ENCODE measurements at places on chromosomes 5 and 9. TPM values are rescaled to one million over a fixed set of nuclear protein-coding genes. Genes with fewer than 3 reads are reported as not detected.

- no peak overlapping the region for H3K4me3 ChIP-seq
- no peak for DNase-seq
- H3K27ac ChIP-seq: no peak overlapping the region
- H3K36me3 ChIP-seq: no peaks in the 10 kb centered on the region
These were observed 645.7 kb downstream of the PRR16 start for GRCh38 chr5:121109817-121110216.

GRCh38 chr5:87944553-87945285, 323.9 kb downstream of the TMEM161B start:
- H3K4me1 ChIP-seq: no peaks in the 10 kb centered on the region
- H3K27me3 ChIP-seq: no peaks in the 10 kb centered on the region
- H3K27ac ChIP-seq: no peak overlapping the region
- DNase-seq: no peak
- no peaks in the 10 kb centered on the region for H3K36me3 ChIP-seq
- H3K4me3 ChIP-seq: no peak overlapping the region

DNA sequence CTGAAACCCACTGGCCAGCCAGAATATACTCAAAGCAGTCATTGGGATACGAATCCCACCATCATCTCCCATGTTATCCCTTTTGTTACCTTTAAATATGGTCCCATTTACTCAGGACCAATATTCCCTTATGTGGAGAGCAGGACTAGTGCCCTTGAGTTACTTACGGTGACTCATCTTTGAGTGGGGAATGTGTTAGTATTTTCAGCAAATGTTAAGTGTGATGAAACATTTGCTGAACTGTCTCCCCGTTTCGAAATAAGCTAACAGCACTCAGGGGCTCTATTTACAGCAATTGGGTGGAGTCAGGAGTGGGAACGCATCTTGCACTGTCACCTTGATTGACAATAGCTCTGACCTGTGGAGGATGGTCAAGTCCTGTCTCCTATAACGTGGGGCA, 67.4 kb downstream of the CTSL start:
- H3K4me3 ChIP-seq: no peak overlapping the region
- H3K4me1 ChIP-seq: no peaks in the 10 kb centered on the region
- DNase-seq: no peak
- peak overlapping the region; percentile 32 for H3K27ac ChIP-seq
- no peaks in the 10 kb centered on the region for H3K36me3 ChIP-seq

- H3K27ac ChIP-seq: no peak overlapping the region
- H3K4me1 ChIP-seq: no peaks in the 10 kb centered on the region
- no peak for DNase-seq
- H3K36me3 ChIP-seq: no peaks in the 10 kb centered on the region
These were observed 113.0 kb downstream of the WNK2 start for GRCh38 chr9:93296889-93297480.

DNA sequence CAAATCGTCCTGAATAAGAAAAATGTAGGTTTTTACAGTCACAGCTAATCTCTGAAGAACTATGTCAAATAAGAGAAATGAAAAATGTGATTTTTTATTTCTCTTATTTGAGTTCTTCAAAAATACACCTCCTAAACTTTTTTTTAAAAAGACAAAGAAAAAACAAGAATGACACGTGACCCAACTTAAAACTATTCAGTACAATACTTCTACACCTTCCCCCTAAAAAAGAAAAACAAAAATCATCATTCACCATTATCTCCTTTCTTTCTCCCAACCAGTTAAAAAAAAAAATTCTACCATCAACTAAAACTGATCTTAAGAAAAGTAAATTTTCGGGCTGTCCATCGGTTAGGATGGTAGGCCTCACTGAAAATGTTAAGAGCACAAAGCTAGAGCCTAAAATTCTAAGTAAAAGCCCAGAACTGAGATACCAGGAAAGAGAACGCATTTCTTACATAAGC, 2.1 kb downstream of the RNF145 start:
- H3K27me3 ChIP-seq: no peaks in the 10 kb centered on the region
- peaks cover 64% of the 10 kb centered on the region for H3K4me1 ChIP-seq
- H3K4me3 ChIP-seq: peak overlapping the region; percentile 88
- no peaks in the 10 kb centered on the region for H3K36me3 ChIP-seq
- H3K27ac ChIP-seq: peak overlapping the region; percentile 87

GRCh38 chr9:76302947-76303550, 91.2 kb downstream of the RFK start:
- H3K4me3 ChIP-seq: no peak overlapping the region
- no peaks in the 10 kb centered on the region for H3K36me3 ChIP-seq
- DNase-seq: peak; percentile 39
- no peaks in the 10 kb centered on the region for H3K27me3 ChIP-seq
- H3K4me1 ChIP-seq: no peaks in the 10 kb centered on the region

DNA sequence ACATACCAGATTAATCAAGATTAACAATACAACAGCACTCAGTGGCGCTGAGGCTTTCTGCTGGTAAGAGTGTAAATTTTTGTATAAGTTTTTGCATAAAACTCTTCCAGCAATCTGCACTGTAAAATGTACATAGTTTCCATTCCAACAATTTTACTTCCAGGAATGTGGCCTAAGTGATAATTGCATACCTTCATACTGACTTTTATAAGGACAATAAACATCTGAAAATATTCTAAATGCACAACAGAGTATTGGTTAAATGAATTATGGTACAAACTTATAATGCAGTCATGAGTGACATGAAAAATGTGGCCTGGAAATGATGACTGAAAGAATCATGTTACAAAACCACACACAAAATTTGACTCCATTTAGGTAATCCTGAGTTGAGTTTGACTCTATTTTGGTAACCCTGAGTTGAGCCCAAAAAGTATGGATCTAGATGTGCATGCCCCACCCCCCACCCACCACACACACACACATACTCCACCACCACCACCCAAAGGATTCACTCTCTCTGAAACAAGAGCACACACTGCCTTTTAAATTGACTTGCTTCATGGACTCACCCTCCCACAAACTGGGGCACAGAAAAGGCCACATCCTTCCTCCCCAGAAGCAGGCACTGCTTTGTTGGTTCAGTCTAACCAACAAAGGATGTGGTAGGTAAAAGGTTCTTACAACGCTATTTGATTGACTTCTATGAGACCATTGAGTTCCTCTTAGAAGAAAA, 137.6 kb downstream of the SUSD1 start:
- H3K36me3 ChIP-seq: no peaks in the 10 kb centered on the region
- H3K4me3 ChIP-seq: no peak overlapping the region
- peak; percentile 48 for DNase-seq
- no peak overlapping the region for H3K27ac ChIP-seq
- H3K4me1 ChIP-seq: peaks cover 34% of the 10 kb centered on the region
- H3K27me3 ChIP-seq: no peaks in the 10 kb centered on the region

Gene CARD9
- total RNA-seq: 1.5 TPM

Gene SLC25A2
- 0.31 TPM for total RNA-seq

Gene FAM221B
- not detected for total RNA-seq

Gene PNPLA7
- 2.4 TPM for total RNA-seq

Gene FREM1
- total RNA-seq: not detected

Data from CD8-positive, alpha-beta memory T cell (primary cell).